ENCODE measurements at places on chromosomes 3 and 15.
A peak's percentile ranks its signal among the peaks of the same experiment; 100 is the strongest.

DNA sequence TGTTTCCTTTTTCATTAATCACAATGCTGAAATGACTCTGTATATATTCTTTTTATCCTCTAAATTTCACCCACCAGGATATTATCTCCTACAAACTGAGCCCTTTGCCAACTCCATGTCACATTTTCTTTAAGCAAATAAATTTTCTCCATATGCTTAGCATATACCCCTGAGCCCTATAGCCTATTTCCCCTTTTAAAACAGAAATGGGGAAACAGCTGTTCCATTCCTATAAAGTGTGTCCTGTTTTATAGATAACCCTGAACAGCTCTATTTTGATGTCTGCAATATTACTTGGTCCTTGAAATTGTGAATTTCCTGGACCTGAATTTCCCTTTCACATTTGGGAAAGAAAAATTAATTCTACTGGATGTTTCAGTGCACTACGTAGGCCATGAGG, 15.6 kb upstream of the FILIP1L start:
- no peak for DNase-seq

DNA sequence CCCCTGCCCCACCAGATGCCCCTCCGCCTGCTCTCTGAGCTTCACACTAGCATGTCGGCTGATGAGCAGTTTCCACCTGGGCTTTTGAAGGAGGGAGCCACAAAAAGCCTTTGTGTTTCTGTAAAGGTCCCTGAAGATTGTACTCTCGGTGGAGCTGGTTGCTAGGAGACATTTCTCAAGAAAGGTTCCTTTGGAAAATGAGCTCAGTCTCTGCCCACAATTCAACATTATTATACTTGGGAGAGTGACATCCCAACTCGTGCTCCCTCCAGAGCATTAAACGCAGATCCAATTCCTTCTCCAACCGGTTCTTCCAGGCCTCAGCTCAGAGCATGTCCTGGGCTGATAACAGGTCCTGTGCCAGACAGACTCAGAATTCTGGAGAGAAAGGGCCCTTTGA, 26.8 kb upstream of the FAM107A start:
- DNase-seq: no peak

- peak; percentile 24 for DNase-seq
Observed at GRCh38 chr15:29018120-29018805, 132.5 kb downstream of the APBA2 start.

GRCh38 chr3:135099734-135100355, 304.8 kb downstream of the EPHB1 start:
- DNase-seq: no peak

- DNase-seq: no peak
Observed at GRCh38 chr15:70504299-70504951, 258.9 kb downstream of the UACA start.
